Activated CD8-positive, alpha-beta memory T cell treated with anti-CD3 and anti-CD28 coated beads for 48 hours (primary cell): ENCODE measurements at places on chromosomes 3 and 15.

- DNase-seq: no peak
Measured at GRCh38 chr15:59446232-59446957, 8.4 kb downstream of the FAM81A start.

DNA sequence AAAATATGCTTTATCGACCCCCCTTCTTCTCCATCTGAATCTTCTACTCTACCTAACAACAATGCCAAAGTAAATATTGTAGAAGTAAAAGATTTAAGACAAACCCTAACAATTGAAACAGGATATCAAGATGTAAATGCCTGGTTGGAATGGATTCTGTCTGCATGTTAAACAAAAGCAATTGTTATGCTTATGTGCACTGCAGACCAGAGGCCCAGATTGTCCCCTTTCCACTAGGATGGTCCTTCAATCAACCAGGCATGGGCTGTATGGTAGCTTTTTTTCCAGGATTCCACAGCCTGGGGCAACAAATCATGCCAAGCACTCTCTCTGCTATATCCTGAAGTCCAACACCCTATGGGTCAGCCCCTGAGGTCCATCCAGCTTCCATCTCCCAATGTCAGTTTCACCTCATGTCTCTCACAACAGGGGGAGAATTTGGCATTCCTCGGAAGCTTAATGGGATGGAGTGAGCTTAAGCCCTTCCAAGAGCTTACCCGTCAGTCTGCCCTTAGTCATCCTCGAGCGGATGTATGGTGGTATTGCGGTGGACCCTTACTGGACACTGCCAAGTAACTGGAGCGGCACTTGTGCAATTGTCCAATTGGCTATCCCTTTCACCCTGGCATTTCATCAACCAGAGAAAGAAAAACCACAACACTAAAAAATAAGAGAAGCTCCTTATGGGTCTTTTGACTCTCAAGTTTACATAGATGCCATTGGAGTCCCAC, 36.2 kb downstream of the ZNF589 start:
- no peak for DNase-seq

DNA sequence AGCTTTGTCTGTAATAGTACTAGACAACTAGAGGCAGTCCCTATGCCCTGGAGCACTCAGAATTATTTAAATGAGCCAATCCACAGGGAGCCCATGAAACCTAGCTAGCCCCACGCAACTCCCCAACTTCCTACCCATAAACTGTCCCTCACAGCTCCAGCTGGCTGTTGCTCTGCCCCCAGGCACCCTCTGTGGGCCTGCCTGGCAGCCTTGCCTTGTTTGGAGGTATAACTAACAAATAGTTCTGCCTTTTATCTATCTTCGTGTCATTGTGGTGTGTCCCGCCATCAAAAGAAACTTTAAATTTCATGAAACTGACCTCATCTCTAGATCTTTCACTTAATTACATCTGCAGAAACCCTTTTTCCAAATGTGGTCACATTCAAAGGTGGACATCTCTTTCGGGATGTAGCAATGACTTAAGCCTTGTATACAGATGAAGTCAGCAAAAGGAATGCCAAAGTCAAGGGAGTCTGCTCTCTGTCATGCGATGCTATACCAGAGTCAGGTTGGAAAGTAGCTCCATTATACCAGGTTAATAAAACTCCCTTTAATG, 1.8 kb upstream of the RTP3 start:
- no peak for DNase-seq

- DNase-seq: no peak
Measured at GRCh38 chr15:65421360-65422215, 1.2 kb downstream of the IGDCC4 start.

- no peak for DNase-seq
Measured at GRCh38 chr3:23740517-23740965, 65.2 kb upstream of the UBE2E1 start.

GRCh38 chr3:134339331-134339730, 34.9 kb downstream of the AMOTL2 start:
- no peak for DNase-seq

GRCh38 chr3:50950591-50950990, 275.9 kb downstream of the DOCK3 start:
- DNase-seq: no peak

DNA sequence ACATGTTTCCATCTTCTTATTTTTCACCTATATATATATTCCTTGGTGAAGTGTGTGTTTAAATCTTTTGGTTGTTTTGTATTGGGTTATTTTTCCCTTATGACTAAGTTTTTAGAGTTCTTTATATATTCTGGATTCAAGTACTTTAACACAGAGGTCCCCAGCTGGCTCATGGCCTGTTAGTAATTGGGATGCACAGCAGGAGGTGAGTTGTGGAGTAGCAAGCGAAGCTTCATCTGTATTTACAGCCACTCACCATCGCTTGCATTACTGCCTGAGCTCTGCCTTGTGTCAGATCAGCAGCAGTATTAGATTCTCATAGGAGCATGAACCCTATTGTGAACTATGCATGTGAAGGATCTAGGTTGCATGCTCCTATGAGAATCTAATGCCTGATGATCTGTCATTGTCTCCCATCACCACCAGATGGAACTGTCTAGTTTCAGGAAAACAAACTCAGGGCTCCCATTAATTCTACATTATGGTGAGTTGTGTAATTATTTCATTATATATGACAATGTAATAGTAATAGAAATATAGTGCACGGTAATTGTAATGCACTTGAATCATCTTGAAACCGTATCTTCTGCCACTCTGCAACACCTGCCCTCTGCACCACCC, 151.6 kb downstream of the RSRC1 start:
- no peak for DNase-seq

DNA sequence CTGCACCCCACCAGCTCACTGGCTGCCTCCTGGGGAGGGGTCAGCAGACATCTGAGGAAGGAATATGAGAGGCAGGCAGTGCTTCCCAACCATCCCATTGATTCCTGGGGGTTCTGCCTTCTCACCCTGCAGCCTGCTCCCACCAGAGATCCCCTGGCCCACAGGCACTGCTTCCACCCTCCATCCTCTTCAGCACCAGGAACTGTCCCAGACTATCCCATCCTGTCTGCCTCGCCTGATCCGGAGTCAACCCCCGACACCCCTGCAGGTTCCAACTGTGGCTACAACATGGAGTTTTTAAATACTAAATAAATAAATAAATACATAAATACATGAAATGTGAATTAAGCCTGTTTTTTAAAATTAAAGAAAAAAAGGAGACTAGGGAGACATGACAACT, 43.6 kb downstream of the CACNA2D2 start:
- no peak for DNase-seq

- DNase-seq: no peak
Measured at GRCh38 chr3:49411535-49411967, 225 bp downstream of the RHOA start.

GRCh38 chr3:129449279-129450115, 9.5 kb downstream of the IFT122 start:
- DNase-seq: no peak

- no peak for DNase-seq
Measured at GRCh38 chr3:4232798-4233197, 70.4 kb upstream of the SETMAR start.
